HT-29 (cell line): ENCODE measurements at places on chromosomes 16 and 17. TPM values are rescaled to one million over a fixed set of nuclear protein-coding genes. Genes with fewer than 3 reads are reported as not detected.

Gene DRC3
- total RNA-seq = 0.03 and 0.78 TPM in 2 replicates

Gene TNK1
- 4.8 and 9.4 TPM in 2 replicates for total RNA-seq

Gene CD300LB
- total RNA-seq = not detected in 2 replicates

DNA sequence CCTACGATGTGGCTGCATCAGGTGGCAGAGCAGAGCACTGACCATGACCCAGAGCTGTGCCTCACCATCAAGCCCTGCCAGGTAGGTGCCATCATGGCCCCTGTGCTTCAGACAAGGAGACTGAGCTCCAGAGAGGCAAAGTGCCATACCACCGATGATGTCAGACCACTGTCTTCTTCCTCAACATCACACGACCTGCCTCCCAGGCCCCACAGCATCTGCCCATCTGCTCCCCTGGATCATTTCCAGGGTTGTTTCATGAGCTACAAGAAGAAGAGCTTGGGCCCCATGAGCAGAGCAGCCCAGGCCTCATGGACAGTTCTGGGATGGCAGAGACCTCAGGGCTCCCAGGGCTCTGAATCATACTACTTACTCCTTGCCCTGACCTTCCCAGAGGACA, 9.9 kb downstream of the XYLT1 start:
- no peak for DNase-seq

DNA sequence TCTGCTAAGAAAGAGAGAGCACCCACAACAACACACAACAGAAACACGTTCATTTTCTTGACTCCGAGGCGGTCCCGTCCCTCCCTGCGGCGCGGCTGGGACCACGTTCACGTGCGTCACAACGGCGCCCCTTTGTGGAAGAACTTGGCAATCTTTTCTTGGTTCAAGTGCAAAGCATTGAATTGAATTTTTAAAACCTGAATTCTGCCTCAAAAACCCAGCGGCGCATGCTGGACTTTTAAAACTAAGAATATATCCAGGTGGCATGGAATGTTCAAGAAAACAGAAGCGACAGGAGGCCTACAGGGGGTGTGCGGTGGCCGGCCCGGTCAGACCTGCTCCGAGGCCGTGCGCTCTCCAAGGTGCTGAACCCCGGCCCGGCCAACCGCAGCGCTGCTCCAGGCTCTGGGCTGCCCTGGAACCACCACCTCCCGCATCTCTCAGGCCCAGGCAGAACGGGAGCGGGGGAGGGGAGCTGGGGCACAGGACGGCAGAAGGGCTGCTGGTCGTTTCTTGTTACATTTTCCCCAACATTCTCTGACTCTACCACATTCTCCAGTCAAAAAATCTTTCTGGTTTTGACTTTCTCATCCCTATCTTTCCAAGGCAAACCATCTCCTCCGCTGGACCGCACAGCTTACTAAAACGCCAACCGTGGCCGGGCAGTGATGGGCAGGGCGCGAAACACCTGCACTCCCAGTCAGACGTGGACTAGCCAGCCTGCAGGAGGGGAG, 3.4 kb upstream of the HEXD start:
- peak; percentile 76 for DNase-seq

- DNase-seq = no peak
These were observed 53.0 kb upstream of the YPEL2 start for GRCh38 chr17:59278406-59278805.
